ENCODE measurements at places on chromosomes 5 and 9. TPM values are rescaled to one million over a fixed set of nuclear protein-coding genes. Genes with fewer than 3 reads are reported as not detected.
A peak's percentile ranks its signal among the peaks of the same experiment; 100 is the strongest.

GRCh38 chr9:23041466-23041865 is 594.8 kb downstream of the DMRTA1 start:
- DNase-seq: no peak

The DMGDH gene
- total RNA-seq: 3.8 TPM

DNA sequence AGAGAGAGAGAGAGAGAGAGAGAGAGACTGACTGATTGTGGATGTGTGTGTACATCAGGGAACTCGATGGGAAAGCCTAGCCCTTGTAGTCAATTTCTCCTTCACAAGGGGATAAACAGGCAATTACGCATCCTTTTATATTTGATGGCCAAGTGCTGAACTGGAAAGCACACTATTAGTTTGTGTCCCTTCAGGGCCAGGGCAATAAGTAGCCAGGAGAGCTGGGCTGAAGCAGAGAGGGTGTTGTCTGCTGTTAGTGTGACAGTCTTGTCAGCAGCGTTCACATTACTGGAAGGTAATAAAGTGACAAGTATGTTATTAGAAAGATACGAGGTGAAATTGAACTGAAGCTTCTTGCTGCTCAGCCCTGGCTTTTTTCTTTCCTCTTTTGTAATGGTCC is 457.7 kb downstream of the BNC2 start:
- no peak for DNase-seq

The FOXD4L6 gene
- not detected for total RNA-seq

DNA sequence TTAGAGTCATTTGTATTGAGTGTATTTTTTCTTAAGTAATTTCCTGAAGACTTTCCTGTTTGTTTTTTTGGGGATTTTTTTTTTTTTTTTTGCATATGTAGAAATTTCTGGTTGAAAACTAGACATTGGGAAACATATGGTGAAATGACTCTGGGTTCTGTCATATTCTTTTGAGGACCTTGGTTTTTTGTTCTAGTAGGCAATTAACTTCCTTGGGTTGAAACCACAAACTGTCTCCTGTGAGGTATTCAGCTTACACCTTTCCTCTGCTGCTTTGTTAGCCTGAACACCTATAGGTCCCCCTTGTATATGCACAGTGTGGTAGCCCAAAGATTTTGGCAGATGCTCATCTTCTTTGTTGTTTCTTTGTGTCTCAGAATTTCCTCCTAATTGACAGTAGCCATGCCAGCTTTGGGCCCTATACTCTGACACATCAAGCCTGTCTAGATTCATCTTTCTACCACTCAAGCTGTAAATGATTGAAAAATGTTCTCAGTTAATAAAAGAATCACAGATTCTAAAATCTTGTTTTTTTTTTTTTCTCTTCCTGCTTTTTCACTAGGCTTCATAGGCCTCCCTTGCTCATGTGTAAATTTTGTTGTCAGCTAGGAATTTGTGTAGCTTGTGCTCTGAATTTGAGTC is 140.6 kb downstream of the COMMD10 start:
- no peak for DNase-seq

DNA sequence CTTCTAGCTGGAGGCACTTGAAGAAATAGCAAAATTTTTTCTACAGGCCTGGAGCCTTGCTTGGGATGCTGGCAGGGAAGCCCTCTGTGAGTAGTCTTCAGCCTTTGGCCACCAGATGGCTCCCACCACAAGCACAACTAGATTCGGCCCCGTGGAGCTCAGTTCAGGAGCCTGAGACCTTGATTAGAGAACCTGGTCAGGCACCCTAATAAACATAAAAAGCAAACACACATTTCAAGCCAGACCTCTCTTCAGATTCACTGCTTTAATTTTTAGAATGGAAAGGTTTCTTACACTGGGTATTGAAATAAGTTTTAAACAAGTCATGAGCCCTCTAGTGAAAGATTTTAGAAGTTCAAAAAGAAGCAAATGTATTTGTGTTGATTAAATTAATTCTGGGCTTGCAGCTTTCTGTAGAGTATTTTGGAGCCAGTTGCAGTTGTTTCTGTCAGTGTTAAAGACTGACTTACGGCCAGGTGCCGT is 41.4 kb downstream of the GLRX start:
- peak; percentile 86 for DNase-seq

DNA sequence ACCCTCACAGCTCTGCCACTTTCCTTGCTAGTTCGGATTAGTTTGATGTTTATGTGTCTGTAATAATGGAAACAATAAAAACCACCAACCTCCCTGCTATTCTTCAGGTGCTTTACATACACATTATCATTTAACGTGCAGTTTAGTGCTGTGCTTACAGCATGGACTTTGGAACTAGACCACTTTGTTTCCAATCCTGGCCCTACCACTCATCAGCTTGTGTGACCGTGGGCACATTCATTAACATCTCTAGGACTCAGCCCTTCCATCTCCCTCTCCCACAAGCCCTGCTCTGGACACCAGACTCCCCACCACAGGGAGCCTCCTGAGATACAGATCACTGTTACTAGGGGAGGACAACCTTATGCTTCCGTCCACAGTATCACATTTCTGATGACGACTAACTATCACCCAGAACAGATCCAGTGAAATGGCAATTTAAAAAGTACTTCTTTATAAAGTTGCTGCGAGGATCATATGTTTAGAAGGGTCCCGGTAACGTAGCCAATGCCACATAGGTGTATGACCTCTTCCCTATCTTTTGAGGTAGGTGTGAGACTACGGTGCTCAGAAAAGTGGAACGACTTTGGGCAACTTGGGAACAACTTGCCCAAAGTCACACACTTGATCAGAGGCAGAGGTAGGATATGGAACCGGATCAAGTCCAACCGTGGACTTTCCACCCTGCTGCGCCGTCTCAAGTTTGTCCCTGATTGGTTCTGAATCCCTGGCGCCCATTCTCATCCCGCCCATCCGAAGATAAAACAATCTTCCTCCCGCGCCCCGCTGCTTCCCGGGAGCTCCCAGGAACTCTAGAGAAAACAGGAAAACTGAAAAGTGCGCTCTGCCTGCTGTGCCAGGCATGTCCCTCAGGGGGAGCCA is 132.4 kb upstream of the NIPBL start:
- no peak for DNase-seq

DNA sequence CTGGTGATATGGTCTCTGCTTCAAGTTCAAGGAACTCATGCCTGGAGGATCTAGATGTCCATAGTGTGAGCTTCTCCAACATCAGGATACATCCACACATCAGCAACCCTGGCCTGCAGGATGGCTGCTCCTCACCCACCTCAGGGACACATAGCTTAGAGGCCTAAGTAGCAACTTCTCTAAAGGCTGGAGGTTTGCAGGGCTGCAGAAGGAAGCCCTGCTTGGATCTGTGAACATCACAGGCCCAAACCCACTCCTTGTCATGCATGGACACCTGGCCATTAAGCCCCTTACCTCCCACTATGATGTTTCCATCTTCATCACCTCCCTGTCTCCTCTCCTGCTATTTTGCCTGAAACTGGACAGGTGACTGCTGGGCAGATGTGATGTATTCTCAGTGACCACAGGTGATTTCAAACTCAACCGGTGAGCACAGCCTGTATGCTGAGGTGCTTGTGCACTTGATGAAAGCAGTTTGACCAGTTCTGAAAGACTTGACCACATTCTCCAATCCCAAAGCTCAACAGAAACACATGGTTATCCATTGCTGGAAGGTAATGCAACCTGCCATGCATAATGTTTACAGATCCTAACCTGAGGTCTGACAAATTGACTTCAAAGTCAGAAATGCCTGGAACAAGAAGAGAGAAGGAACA is 205.2 kb downstream of the FSTL4 start:
- DNase-seq: no peak

DNA sequence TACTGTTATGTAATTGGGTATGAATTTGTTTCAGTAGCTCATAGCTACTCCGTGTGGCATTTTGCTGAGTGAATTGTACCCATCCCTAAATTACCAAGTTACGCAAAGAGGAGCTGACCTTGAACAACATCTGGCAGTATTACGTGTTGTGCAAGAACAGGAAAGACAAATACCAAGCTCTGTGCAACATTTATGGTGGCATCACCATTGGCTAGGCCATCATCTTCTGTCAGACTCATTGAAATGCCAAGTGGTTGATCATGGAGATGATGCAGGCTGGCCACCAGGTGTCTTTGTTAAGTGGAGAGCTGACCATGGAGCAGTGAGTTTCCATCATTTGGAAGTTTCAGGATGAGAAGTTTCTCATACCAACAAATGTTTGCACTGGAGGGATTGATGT is 15.0 kb downstream of the ZSWIM6 start:
- DNase-seq: no peak

The ZNF883 gene
- total RNA-seq: 1.7 TPM

DNA sequence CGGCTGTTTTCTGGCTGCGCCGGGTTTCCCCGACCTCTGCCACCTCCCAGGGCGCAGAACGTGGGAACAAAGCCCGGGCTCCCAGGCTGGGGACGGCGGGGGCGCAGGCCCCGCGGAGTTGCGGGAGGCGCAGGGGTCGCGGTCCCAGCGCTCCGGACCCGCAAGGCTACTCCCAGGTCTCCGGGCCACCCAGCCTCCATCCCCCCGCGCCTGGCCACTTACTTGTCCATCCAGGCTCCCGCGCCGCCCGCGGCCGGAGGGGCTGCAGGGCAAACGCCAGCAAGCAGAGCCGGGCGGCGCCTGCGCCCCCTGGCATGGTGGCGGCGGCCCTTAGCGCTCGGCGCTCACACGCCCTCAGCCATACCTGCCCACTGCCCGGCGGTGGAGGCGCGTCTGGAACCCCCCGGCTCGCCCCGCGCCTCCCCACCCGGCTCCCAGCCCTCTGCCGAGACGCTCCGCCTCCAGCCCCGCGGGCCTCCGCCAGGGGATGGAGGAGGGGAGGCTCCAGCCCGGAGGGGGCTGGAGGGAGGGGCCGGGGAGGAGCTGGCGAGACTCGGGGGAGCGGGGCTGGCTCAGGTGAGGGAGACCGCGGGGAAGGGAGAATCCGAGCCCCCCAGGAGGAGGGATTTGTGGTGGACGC is at the start of gene ADAM19:
TSS of gene ADAM19 (minus strand) at position 395 of the 640 bp plus-strand sequence. CDS start at position 316, 79 bp downstream.
- DNase-seq: no peak

GRCh38 chr9:24460781-24461180 is 84.9 kb downstream of the IZUMO3 start:
- DNase-seq: no peak

DNA sequence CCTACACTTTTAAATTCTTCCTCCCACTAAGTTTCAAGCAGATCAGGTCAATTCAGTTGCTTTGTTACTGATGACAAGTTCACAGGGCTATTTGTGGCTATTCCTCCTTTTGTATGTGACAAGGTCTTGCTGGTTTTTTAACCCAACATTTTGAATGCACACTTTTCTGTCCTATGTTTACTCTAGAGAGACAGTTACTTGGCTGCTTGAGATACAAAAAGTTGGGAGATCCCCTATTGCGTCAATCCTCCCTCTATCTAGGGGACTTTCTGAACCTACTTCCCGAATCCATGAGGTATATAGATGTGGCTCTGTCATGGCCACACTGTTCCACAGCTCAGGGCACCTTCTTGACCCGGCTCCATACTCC is 386.7 kb downstream of the NTRK2 start:
- no peak for DNase-seq

DNA sequence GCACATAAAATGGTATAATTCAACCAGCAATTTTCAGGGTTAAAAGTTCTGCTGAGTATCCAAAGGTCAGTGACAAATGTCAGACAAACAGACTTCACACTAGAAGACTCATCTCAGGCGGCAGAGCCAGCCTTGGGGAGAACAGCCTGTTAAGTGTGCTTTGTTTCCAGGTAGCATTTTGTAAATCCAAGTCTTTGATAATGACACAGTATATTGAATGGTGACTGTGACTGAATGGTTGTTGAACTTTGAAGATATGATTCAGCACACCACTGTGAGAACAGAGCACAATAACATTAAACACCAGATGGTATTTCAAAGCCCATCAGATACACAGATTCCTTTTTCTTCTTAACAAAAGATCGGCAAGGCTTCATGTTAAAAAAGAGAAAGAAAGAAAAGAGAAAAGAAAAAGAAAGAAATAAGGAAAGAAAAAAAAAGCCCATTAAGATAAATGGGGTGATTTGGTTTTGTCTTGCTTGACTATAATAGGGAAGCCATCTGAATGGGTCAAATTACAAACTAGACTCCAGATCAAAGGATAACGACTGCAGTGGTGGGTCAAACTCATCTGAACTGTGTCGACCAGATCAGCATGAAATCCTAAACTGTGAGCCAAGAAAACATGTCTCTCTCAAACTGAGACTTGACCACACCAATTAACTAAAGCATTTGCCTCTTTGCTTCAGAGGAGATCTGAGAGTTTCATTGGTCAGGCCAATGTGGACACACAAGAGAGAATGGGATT is 313.0 kb upstream of the ZNF608 start:
- no peak for DNase-seq

- no peak for DNase-seq
These were observed 292.7 kb downstream of the RAB3C start for GRCh38 chr5:58875599-58875998.

DNA sequence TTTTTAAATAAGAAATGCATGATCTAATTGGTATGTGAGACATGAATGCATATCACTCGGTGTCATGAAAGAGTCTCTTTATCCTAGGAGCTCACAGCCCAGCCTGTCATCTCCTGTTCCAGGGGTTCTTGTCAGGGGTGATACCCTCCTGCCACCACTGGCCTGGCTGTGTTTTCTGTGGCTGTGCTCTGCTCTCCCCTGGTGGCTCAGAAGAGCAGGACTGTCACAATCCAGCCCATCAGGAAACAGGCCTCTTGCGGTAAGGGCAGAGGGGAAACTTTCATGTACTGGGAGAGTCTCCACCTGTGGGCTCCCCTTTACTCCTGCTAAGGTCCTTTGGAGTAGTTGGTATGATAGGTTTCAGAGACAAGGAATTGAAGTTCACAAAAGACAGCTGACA is 240.2 kb upstream of the GLRA1 start:
- DNase-seq: no peak

GRCh38 chr5:2759696-2760461 is 8.4 kb upstream of the IRX2 start:
- no peak for DNase-seq

GRCh38 chr5:964821-965220 is 43.8 kb upstream of the NKD2 start:
- no peak for DNase-seq

The ABCA1 gene
- total RNA-seq: 33.4 TPM

- no peak for DNase-seq
These were observed 55.5 kb downstream of the NNT start for GRCh38 chr5:43658509-43658908.

DNA sequence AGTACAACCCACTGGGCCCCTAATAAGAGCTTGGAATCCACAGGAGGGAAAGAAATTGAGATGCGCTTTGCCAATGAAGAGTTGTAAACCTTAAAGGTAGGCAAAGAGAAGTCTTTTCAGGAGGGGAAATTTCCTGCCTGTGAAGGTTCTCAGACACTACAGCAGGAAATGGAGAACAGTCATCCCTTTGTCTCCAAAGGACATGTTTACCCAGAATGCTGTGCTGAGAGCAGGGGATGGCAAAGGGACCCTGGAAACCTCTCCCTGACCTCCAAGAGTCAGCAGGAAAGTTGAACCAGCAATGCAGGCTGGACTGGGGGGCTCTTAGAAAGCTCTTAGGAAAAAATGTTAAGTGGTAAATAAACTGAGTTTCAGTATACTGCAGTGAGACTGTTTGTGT is 103.2 kb downstream of the AK8 start:
- DNase-seq: no peak

GRCh38 chr5:149489605-149490037 is 61.6 kb downstream of the CSNK1A1 start:
- DNase-seq: peak; percentile 68

The SH3PXD2B gene
- total RNA-seq: 39.8 TPM

The CAMLG gene
- 19.8 TPM for total RNA-seq

- no peak for DNase-seq
These were observed 2.3 kb downstream of the FANCC start for GRCh38 chr9:95315108-95315746.

The TAF11L4 gene
- total RNA-seq: not detected

The IL11RA gene
- 19.4 TPM for total RNA-seq

The SNCAIP gene
- 3.3 TPM for total RNA-seq
